ENCODE measurements at places on chromosomes 5 and 9. TPM values are rescaled to one million over a fixed set of nuclear protein-coding genes. Genes with fewer than 3 reads are reported as not detected.
A peak's percentile ranks its signal among the peaks of the same experiment; 100 is the strongest.

The CPLANE1 gene
- total RNA-seq: 31.4 TPM

The TMEM232 gene
- total RNA-seq: 2.7 TPM

The FGF18 gene
- total RNA-seq: 6.0 TPM

The SLC34A1 gene
- total RNA-seq: not detected

The GRM6 gene
- not detected for total RNA-seq

The WNT8A gene
- not detected for total RNA-seq

The DMRT3 gene
- total RNA-seq: not detected

GRCh38 chr5:52709167-52709925, 78.4 kb upstream of the ITGA1 start:
- no peaks in the 10 kb centered on the region for H3K27me3 ChIP-seq
- no peaks in the 10 kb centered on the region for H3K36me3 ChIP-seq
- H3K4me3 ChIP-seq: no peak overlapping the region
- peak overlapping the region; percentile 56 for H3K27ac ChIP-seq
- DNase-seq: no peak

- no peak for DNase-seq
- H3K27me3 ChIP-seq: no peaks in the 10 kb centered on the region
- peak overlapping the region; percentile 12 for H3K4me3 ChIP-seq
- peaks cover 6% of the 10 kb centered on the region for H3K4me1 ChIP-seq
- H3K36me3 ChIP-seq: no peaks in the 10 kb centered on the region
These were observed 614.1 kb downstream of the PTPRD start for GRCh38 chr9:9998491-9999287.

DNA sequence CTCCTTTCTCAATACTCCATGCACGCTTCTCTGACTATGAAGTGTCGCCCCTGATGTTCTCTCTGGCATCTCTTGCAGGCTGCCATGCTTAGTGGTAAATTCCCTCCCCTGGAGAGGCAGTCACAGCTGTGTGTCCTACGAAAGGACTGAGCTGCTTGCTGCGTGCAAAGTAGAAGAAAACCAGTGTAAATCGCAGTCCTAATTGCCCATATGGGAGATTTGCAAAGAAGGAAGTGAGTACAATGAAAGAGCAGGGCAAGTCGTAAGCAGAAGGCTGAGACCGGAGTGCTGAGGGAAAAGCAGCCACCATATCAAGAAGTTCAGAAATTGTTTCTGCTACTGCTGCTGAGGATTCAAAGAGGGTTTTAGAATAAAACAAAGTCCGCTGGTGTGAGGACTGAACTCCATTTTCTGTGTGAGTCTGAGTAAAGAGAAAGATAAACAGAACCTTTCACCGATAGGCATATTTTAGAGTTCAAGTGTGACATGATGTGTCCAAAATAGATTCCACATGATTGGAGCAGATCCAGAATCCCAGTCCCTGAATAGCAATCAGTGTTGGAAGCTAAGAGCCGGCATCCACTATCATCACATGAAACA, 507.8 kb upstream of the MPDZ start:
- no peaks in the 10 kb centered on the region for H3K27me3 ChIP-seq
- no peaks in the 10 kb centered on the region for H3K36me3 ChIP-seq
- peaks cover 23% of the 10 kb centered on the region for H3K4me1 ChIP-seq
- DNase-seq: no peak

GRCh38 chr9:6630502-6631206, 14.9 kb downstream of the GLDC start:
- no peaks in the 10 kb centered on the region for H3K4me1 ChIP-seq
- no peak overlapping the region for H3K4me3 ChIP-seq
- DNase-seq: no peak
- H3K27ac ChIP-seq: no peak overlapping the region
- peaks cover 34% of the 10 kb centered on the region for H3K27me3 ChIP-seq
- no peaks in the 10 kb centered on the region for H3K36me3 ChIP-seq

- no peaks in the 10 kb centered on the region for H3K27me3 ChIP-seq
- no peaks in the 10 kb centered on the region for H3K4me1 ChIP-seq
- DNase-seq: no peak
- no peaks in the 10 kb centered on the region for H3K36me3 ChIP-seq
- no peak overlapping the region for H3K4me3 ChIP-seq
These were observed 170.5 kb downstream of the DMRTA1 start for GRCh38 chr9:22617156-22617555.

GRCh38 chr5:163718272-163718671, 212.9 kb downstream of the MAT2B start:
- no peaks in the 10 kb centered on the region for H3K4me1 ChIP-seq
- no peaks in the 10 kb centered on the region for H3K36me3 ChIP-seq
- DNase-seq: no peak
- H3K27me3 ChIP-seq: peaks cover 3% of the 10 kb centered on the region
- no peak overlapping the region for H3K27ac ChIP-seq

GRCh38 chr9:17862101-17862500, 283.2 kb downstream of the SH3GL2 start:
- no peak overlapping the region for H3K4me3 ChIP-seq
- no peaks in the 10 kb centered on the region for H3K36me3 ChIP-seq
- H3K4me1 ChIP-seq: no peaks in the 10 kb centered on the region
- no peak for DNase-seq

DNA sequence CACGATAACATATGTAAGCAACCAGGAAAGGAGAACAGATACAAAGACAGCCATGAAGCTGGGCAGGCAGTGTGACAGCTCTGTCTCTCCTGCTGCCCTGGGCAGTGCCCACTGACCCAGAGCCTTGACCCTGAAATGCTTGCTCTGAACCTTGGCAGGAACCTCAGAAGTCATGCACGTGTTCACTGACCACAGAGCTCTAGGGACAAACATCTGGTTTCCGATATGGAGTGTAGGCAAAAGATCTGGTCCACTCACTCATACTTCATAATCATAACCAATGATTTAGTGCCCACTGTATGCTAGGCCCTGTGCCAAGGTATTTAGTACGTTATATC, 102.6 kb downstream of the FSTL4 start:
- peak; percentile 32 for DNase-seq
- H3K27me3 ChIP-seq: peaks cover 15% of the 10 kb centered on the region
- no peaks in the 10 kb centered on the region for H3K36me3 ChIP-seq
- no peaks in the 10 kb centered on the region for H3K4me1 ChIP-seq

DNA sequence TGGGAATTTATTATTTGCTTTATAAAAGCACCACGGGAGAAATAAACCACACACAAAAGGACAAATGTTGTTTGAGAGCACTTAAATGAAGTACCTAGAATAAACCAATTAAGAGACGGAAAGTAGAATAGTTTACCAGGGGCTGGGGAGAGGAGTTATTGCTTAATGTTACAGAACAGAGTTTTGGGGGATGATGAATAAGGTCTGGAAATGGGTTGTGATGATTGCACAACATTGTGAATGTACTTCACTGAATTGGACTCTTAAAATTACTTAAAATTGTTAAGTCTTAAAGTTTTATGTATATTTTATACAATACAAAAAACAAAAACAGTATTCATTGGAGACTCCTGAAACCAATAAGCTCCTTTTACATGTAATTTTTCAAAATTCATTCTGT, 1.5 kb downstream of the ZBTB43 start:
- no peak for DNase-seq
- peak overlapping the region; percentile 97 for H3K4me3 ChIP-seq
- no peaks in the 10 kb centered on the region for H3K27me3 ChIP-seq
- H3K27ac ChIP-seq: peak overlapping the region; percentile 92

- no peak for DNase-seq
- no peak overlapping the region for H3K4me3 ChIP-seq
- no peaks in the 10 kb centered on the region for H3K36me3 ChIP-seq
- H3K27ac ChIP-seq: no peak overlapping the region
- peaks cover 33% of the 10 kb centered on the region for H3K27me3 ChIP-seq
These were observed 64.2 kb downstream of the CFAP77 start for GRCh38 chr9:132474253-132474652.

DNA sequence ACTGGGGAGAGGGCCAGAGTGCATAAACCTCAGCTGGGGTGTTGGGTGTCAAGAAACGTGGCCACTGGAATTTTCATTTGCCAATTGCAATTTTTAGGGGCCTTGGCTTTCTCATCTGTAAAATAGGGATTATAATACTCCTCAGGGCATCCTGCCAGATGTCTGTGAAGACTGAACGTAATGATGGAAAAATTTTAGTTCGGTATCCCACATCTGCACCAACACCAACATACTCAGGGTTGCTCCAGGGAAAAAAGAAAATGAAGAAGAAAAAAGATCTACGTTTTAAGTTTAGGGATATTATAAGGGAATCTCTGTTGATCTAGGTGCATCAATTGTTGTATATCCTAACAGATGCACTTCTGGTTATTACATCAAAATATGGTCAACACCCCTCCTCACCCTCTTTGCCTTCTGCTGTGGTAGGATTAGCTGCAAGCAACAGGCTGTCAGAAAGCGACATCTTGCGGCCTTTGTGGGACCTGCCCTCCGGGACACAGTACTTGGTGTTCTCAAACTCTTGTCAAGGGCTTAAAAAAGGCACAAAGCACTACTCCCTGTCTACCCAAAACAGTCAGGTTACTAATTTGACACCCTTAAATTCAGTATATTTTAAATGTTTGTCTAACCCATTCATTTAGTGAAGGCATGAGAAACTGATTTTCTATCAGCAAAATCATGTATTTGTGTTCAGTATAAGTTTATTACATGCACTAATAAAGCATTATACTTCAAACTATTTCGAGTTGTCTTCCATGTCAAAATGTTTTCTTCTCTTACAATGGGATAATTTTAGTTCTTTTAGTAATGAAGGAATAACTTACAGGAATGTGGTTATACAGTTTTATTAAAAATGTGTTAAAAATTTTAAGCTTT, 8.3 kb upstream of the TBC1D2 start:
- no peak overlapping the region for H3K4me3 ChIP-seq
- no peaks in the 10 kb centered on the region for H3K36me3 ChIP-seq
- H3K4me1 ChIP-seq: peaks cover 13% of the 10 kb centered on the region
- no peak overlapping the region for H3K27ac ChIP-seq
- peaks cover 7% of the 10 kb centered on the region for H3K27me3 ChIP-seq

GRCh38 chr5:139460455-139460854, 2.1 kb downstream of the ECSCR start:
- no peak for DNase-seq
- H3K4me1 ChIP-seq: peaks cover 41% of the 10 kb centered on the region
- no peaks in the 10 kb centered on the region for H3K27me3 ChIP-seq
- no peak overlapping the region for H3K4me3 ChIP-seq
- peak overlapping the region; percentile 79 for H3K27ac ChIP-seq
- no peaks in the 10 kb centered on the region for H3K36me3 ChIP-seq

DNA sequence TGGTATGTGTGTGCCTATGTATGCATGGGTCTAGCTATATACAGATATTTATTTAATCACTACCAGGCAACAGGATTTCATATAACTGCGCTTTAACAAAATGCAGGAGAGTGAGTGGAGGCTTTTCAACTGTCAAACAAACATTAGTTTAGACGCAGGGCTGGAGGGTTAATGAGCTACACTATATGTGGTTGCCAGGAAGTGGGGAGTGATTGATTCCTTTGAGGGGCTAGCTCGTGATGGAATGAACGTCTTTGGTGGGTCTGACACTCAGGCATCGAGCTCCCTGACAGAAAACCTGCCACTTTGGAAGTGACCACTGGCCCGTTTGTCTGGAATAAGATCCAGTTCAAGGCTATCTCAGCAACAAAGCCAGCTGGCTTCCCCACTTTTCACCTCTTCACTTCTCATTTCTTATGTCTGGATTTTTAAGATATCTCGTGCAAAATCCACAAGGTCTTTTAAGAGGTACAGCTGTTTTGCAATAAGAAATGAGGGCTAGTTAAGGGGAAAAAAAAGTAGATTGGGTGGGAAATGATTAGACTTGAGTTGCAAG, 78.0 kb downstream of the CFAP77 start:
- H3K27ac ChIP-seq: no peak overlapping the region
- H3K4me1 ChIP-seq: no peaks in the 10 kb centered on the region
- H3K36me3 ChIP-seq: no peaks in the 10 kb centered on the region
- DNase-seq: no peak
- H3K27me3 ChIP-seq: peaks cover 48% of the 10 kb centered on the region

Data from osteocyte (in vitro differentiated cells).